NCI-H2171 (cell line): ENCODE measurements at places on chromosomes 4 and X.

GRCh38 chr4:176242764-176243347, 26.2 kb downstream of the ASB5 start:
- no peak for DNase-seq

- no peak for DNase-seq
These were observed 942.7 kb upstream of the NDST4 start for GRCh38 chr4:116055857-116056827.

GRCh38 chr4:94913316-94913715, 155.6 kb downstream of the BMPR1B start:
- DNase-seq = no peak

- DNase-seq = no peak
These were observed 230.0 kb downstream of the MAGEE1 start for GRCh38 chrX:76657499-76657898.

DNA sequence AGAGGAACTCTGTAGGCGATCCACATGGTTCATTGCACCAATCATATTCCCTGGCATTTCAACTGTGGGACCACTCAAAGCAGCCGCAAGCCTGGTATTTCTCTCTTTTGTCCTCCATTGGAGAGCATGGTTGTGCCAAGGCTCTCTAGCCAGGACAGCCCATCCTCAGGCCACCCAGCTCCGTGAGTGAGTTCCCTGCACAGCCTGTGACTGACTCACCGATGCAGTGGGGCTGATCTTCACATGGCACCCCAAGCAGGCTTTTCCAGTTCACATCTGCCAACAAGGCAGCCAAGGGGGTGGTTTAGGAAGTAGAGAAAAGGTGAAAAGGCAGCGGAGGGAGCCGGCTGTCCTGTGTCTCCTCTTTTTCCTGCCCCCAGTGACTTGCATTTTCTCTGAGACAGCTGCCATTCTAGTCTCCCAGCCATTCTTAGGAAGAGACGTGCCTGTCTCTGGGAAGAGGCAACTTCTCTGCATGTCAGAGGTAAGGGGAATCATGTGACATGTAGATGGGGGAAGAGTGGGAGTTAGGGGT, 69.2 kb downstream of the MID1IP1 start:
- no peak for DNase-seq

GRCh38 chr4:185470501-185471195, 885 bp downstream of the CCDC110 start:
- peak; percentile 26 for DNase-seq

DNA sequence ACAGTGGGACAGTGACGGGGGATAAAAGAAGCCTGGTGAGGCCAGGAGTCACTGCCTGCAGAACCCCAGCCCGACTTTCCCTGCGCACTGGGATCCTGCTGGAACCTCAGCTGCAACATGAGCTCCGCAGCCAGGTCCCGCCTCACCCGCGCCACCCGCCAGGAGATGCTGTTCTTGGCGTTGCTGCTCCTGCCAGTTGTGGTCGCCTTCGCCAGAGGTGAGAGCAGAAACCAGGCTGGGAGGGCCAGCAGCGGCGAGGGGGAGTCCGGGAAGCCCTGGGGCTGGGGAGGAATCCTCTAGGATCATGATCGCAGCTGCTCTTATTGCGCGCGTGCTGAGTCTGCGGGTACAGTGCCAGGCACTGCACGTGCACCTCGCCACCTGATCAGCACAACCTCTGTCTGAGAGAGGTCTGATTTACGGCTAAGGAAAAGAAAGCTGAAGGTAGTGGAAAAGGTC, at the start of gene PF4V1:
PF4V1 (plus strand) TSS at position 51 of the 459 bp plus-strand sequence; CDS start at position 118, 67 bp downstream.
- DNase-seq = no peak

DNA sequence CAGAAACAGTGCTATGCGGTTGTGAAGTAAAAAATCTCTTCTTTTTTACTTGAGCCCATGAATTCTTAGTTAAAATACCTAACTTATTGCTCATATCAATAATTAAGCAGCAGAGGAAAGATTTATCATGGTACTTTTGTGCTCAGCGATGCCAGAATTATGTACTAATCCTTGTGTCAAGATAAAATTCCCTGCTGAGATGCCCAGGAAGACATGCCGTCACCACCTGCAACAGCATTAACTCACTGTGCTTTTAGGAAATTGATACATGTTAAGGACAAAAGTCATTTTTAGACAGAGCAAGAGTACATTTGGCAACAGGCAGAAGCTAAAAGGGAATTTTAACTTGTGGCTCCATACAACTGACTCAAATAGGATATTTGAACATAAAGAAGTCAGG, 138.9 kb downstream of the NPNT start:
- DNase-seq = no peak

DNA sequence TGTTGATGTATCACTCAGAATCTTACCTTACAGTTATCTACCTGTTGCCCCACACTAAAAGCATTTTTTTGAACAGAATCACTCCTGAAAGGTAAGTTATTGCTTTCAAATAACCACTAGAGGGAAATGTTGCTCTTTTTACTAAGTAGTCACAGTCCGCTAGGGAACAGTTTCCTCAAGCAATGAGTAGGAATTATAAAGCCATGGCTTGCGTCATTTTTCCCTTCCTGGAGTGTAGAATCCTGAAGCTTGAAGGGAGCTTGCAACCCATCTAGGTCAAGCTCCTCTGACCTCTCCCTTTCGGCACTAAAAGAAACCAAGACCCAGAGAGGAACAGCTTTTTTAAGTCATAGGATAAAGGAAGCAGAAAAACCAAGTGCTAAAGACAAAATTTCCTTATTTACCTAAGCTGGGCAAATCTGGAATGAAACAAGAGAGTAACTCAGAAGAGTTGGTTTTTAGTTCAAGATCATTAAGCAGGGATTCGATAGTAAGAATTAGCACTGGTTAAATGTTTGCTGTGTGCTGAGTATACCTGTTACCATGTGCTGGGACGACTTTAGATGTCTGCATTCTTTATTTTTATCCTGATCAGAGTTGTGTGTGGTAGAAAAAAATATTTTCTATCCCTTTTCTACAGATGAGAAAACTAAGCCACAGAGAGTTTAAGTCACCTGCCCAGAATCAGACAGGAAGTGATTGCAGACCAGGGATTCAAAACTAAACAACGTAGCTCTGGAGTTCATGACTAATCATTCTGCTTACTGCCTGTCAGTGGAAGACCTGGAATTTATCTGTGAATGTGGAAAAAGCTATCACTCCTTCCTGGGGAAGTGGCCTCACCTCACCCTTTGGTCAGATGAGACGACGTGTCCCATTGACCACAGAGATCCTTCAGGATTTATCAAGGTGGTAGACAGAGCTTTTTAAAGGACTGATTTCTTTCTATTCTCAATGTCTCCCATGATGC, 631.5 kb downstream of the RAB28 start:
- DNase-seq = peak; percentile 2

DNA sequence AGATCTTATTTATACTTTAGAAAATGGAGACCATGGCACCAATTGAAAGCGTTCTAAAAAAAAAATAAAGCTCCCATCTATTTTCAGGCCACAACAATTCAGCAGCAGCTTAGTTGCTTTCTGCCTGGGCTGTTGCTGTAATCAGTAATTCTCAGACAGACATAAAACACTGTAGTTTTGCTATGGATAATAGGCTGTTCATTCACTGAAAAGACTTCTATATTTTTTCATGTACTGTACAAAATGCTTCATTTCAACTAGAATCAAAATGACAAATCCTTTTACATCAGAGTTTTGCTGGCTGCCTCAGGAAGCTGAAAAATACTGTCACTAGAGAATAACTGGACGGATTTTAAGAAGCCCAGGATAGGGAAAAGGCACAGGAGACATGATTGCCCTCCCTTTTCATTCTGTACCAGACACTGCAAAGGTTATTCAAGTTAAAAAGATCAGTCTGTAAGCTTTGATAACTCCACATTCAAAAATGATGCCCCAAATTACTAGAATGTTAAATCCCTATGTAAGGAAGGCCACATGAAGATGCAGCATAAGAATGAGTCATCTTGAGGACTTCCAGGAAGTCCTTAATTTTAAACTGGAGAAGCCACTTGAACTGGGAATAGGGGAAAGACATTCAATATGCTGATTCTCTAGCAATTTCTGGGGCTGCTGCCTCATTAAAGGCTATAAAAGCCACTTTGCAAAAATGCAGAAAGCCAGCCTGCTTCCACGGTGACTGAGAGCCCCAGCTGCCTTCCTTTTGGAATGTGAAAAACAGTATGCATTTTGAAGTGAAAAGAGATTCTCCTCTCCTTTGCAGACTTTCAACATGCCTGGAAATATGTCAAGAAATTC, 403.2 kb upstream of the RASGEF1B start:
- DNase-seq = no peak

DNA sequence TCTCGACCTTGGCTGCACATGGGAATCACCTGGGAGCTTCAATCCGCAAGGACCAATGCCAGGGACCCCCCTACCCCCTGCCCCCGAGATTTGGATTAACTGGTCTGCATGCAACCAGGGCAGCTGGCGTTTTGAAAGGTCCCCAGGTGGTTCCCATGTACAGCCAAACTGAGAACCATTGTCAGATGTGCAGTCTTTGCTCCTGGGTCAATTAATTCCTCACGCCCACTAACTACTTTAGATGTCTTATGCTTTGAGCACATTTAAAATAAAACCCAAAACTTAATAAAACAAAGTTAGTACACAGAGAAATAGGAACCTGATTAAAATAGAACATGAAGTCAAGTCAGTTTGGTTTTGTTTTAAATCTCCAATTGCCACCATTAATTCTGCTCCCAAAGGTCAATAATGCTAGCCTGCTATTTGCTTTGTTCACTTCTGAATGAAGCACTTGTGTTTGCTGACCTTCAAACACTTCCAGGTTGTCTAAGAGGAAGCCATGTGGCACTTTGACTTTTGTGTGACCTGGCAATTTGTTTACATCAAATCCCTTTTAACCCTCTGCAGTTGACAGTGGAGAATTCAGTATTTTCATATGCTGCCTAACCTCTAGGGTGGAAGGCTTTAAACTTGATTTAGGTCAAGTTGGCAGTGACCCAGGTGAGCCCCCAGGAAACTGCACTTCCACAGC, 27.2 kb upstream of the TMSB4X start:
- no peak for DNase-seq

DNA sequence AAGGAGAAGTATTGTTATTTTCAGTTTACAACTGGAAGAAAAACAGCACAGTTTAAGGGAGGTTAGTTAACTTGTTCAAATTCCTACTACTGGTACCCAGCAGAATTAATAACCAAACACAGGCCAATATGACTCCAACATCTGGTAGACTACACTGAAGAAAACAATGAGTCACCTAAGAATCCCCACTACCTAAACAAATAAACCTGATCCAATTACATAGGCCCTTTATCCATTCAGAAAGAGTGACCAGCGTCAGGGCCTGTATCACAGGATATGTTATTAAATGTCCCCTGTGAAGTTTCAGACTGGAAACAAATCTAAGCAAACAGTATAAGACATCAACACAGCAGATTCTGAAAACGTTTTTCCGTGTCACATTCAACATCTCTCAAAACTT, 492.5 kb upstream of the INTU start:
- DNase-seq = no peak
